ENCODE measurements at places on chromosomes 7 and 10.

- no peak for DNase-seq
Measured at GRCh38 chr7:28871631-28872030, 86.5 kb downstream of the TRIL start.

- DNase-seq = no peak
Measured at GRCh38 chr7:124263232-124263827, 230.5 kb upstream of the TMEM229A start.

GRCh38 chr10:42963312-42963711, 113.6 kb upstream of the RET start:
- no peak for DNase-seq

GRCh38 chr10:15478429-15478828, 107.3 kb upstream of the FAM171A1 start:
- no peak for DNase-seq

- peak; percentile 13 for DNase-seq
Measured at GRCh38 chr10:109454691-109455090, 468.6 kb downstream of the XPNPEP1 start.

DNA sequence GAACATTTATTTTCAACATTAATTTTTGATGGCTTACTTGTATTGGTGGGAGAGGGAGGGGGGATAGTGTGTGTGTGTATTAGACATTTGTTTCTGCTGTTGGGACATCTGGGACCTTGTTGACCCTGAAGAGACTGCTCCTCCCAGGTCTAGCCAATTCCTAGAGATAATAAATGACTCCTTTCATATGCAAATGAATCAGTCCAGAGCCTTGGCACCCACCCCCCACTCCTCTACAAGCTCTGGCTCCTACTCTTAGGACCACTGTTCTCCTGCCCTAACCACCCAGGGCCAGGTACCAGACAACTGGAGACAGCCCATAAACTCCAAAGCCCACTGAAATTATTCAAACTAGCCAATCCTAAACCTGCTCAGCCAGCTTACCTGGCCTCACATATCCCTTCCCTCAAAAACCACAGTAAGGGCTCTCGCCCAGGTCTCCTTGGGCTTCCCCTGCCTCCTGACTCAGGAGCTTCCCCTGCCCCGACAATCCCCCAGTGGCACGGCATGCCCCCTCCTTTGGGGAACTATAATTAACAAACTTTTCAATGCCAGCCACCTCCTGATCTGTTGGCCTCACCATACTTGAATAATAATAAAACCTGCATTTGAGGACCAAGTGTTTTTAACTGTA, 233.3 kb downstream of the ELMO1 start:
- no peak for DNase-seq

DNA sequence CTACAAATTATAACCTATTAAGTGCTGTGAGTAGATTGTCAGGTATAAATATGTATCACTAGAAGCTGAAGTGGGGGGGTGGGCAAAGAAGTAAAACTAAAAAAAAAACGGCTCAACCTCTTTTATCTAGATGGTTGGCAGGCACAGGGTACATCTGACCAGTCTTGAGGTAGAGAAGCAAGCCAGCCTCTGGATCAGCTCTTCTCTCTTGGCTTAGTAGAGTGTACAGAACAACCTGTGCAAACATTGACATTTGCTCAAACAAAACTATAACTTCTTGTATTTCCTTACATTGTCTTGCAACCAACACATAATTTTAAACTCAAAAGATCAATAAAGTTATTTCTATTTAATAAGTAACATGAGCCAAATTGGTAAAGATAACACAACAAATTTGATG, 25.6 kb downstream of the DNA2 start:
- no peak for DNase-seq

DNA sequence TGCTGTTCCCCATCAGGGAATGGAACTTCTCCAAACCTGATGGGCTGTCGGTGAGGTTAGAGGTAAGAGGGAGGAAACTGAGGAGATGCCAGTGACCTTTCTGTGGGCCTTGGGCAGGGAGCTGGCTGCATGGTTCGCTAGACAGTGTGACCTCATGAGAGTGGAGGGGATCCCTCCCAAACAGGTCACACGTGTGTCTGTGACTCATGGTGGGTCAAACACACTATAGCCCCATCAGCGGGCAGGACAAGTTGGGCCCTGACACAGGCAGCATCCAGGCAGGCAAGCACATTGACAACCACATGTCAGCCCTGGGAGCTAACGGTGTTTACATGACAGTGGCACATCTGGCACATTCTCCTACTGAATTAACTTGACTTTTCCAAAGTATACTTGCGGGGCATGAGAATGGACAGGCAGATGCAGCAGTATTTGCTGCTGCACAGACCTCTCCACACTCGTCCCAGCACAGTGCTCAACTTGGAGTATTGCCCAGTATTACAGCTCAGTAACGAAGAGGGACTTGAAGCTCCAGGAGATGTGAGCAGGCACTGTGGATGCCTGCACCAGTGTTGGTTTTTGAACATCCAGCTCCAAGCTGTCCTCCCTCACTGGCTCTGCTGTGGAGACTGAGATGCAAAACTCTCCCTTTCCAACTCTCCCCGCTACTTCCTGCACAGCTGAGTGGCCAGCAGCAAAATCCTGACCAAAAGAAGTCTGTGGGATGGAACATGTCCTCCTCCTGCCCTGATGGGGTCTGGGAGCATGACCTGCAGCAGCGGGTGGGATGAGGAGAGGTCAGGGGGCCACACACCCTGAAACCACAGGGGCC, 199.6 kb downstream of the WDR37 start:
- no peak for DNase-seq

DNA sequence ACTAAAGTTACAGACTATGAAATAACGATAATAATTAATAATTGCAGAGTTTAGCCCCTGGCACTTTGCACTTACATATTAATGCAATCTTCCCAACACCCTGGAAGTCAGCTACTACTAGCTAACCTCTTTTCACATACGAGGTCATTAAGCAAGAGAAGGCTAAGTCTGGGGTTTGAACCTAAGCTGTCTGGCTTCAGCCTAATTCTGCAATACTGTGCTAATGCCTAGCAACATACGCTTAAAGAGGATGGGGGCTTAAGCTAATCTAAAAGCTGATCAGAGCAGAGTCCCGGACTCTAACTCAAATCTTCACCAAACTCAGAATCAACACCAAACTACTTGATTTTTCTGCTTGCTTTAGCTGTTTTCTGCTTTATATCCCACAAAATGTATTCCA, 168.7 kb upstream of the GNAI1 start:
- no peak for DNase-seq

DNA sequence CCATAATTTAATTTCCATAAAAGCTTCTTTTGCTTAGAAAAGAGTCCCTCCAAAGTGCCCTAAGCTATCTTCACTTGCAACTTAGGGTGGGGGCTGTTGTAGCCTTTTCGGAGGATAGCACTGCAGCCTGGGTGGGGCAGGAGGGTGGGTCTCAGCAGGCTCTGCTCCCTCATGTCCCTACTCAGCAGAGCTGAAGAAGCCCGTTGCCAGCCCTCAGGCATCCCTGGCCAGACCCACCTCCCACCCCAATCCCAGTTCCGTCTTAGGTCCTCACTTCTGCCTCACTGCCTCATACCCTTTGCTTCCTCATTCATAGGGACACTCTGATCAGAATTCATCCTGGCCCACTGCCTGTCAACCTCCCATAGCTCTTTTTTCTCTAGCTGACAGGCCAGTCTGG, 99.8 kb upstream of the ZMIZ1 start:
- DNase-seq = no peak

GRCh38 chr10:4943821-4944220, 19.4 kb upstream of the AKR1C1 start:
- no peak for DNase-seq

DNA sequence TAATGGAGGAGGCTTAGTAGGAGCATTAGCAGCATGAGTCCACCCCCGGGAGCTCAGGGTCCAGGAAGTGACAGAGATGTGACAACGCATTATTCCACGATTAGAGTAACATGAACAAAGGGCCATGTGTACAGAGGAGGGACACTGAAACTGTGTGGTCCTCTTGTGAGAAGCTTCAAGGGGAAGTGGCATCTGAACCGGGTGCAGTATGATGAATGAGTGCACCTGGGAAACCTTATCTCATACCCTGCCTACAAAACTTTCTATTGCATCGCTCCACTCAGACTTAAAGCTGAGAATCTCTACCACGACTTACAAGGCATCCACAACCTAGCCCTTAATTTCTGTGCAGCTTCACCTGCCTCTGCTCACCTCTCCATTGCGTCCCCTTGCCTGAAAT, 115.3 kb upstream of the AMPH start:
- no peak for DNase-seq

DNA sequence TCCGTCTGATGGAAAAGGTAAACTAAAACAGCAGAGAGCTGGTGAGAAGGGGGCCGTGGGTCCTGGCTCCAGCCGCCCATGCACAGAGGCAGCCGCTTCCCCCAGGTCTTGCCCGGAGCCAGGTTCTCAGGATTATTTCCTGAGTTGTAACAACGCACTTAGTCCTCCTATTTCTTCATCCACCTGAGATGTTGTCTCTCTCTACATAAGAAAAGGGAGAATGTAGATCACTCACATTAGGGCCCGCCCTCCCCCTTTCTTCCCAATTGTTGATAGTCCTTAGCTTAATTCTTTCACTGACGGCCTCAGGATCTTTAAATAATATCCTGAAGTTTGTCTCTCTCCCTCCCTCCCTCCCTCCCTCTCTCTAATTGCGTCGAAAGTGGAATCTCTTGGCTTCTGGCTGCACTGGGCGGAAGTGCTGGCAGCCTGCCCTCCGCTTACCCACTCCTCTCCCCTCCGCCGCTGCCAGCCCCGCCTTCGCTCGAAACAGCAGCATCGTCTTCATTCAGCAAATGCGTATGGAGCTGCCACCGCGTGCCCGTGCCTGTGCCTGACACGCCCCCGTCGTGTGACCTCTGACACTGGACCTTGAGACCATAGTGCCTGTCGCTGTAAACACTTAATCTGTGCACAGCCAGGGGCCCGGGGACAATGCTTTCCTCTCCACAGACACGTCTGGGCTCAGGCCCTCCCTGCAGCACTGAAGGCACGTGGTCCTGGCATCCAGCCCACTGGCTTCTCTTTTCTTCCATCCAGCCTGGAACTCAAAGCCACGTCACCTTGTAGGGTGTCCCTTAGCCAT, 174.5 kb upstream of the PPP2R2D start:
- DNase-seq = no peak

- DNase-seq = no peak
Measured at GRCh38 chr10:33939892-33940291, 605.4 kb upstream of the NRP1 start.

GRCh38 chr10:126576336-126576735, 94.2 kb downstream of the C10orf90 start:
- peak; percentile 25 for DNase-seq

GRCh38 chr10:131683941-131684340, 216.9 kb upstream of the PPP2R2D start:
- no peak for DNase-seq

DNA sequence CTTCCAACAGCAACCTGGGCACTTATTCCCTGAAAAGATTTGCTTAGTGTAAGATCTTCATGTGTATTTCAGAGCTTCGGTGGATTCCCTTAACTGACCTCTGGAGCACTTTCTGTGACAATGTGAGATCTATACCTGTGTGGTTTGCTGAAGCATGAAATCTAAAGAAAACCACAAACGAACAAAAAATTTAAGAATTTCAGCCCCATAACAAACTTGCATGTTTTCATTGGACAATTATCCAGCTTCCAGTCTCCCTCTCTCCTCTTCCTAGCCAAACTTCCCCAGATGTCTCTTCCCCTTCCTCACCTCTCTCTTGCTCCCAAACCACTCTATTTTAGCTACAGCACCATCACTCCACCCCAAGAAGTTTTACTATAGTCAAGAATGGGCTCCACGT, 279.9 kb upstream of the SORCS1 start:
- DNase-seq = no peak

GRCh38 chr10:43340101-43340500, 31.3 kb upstream of the FXYD4 start:
- DNase-seq = no peak

DNA sequence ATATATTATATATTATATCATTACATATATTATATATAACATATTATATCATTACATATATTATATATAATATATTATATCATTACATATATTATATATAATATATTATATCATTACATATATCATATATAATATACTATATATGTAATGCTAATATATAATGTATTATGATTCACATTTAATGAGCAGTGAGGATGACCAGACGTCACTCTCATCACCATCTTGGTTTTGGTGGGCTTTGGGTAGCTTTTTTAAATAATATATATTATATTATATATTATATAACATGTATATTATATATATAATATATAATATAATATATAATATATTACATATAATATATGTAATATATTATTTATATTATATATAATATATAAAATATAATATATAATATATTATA, 1189.4 kb upstream of the AUTS2 start:
- DNase-seq = no peak

DNA sequence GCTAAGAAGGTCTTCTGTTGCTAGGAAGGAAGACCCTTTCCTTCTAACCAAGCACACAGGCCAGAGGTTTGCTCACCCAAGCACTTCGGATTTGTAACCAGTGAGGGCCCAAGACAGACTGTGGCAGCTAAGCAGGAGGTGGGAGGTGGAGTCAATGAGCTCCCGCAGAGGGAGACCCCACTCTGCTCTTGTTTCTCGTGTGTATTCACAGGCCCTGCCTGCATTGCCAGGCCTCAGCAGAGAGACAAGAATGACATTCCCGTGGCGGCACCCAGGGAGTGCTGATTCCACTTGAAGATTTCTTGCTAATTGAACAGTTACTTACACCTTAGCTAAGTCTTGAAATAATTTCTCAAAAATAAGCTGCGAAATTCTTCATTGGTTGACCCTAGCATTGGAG, 13.4 kb downstream of the PKD1L1 start:
- no peak for DNase-seq

DNA sequence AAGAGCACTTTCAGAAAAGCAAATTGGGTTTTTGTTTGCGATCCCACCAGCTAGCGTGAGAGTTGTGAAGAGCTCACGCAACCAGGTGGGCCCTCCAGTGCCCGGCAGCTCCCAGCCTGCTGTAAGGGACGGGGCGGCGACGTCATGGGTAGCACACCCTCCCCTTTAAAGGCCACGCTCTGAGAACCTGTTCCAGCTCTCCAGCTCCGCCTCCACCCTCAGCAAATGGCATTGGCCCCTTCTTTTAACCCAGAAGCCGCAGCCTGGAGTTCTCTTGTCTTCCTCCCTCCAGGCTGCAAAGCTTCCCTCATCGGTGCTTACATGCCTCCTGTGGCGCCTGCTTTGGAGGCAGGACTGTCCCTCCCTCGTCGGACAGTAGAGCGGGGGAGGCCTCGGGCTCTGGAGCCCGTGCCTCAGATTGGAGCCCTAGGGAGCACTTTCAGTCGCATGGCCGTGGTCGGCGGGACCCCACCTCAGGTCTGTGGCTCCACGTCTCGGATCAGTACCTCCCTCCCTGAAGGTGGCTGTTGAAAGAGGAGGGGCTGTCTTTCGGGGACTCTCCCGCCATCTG, 32.9 kb downstream of the WIPI2 start:
- DNase-seq = no peak

DNA sequence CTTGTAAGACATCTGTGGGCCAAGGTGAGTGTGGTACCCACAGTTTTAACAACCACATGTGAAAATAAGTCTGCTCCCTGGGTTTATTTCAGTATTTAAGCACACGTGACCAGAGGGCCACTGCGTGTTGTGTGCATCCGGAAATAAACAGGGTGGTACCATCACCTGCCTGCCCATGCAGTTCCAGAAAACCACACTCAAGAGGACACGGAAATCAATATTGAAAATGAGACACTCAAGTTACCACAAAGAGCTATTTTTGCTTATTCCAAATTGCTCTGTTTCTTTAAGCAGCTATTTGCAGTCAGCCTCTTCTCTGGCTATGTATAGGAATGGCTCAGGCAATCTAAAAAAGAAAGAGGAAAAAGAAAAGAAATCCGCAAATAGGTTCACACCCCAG, 71.8 kb upstream of the LOXL4 start:
- no peak for DNase-seq

GRCh38 chr7:156151078-156151477, 338.8 kb upstream of the SHH start:
- DNase-seq = no peak

All from EH (cell line).